ENCODE measurements at places on chromosomes 1 and 21. TPM values are rescaled to one million over a fixed set of nuclear protein-coding genes. Genes with fewer than 3 reads are reported as not detected.
A peak's percentile ranks its signal among the peaks of the same experiment; 100 is the strongest.

TEX38 gene
- 0.35 TPM for total RNA-seq

BCAN gene
- 0.19 TPM for total RNA-seq

RIPK4 gene
- 32.6 TPM for total RNA-seq

PRMT2 gene
- 100 TPM for total RNA-seq

NR5A2 gene
- 6.3 TPM for total RNA-seq

GRCh38 chr1:59367301-59368007, 70.6 kb downstream of the FGGY start:
- peak; percentile 39 for DNase-seq

DNA sequence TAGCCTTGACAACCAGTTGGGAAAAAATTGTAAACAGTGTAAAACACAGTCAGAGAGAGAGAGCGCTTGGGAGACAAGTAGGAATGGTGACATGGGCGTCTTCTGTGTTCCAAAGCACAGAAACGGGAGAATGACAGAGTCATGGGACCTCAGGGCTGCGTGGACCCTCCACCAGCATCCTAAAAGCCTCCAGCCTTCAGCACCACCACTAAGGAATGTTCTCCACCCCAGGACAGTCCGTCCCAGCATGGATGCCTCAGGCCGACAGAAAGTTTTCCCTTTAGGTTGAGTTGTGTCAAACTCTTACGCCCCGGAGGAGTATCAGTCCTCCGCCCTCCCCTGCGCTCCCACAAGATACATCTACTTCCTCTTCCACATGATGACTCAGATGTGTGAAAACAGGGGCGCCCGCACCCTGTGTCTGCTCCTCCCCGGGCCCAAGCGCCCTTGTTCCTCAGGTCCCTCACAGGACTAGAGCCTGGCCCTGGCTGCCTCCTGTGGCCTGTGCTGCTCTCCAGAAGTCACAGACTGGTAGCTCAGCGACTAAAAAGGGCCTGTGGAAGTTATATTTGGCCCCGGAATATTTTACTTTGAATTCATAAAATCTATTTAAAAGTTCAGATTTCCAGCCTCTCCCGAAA, 63.9 kb upstream of the EFHD2 start:
- DNase-seq, result no peak

GRCh38 chr1:67228791-67229190, 62.5 kb downstream of the IL23R start:
- DNase-seq, result no peak

DNA sequence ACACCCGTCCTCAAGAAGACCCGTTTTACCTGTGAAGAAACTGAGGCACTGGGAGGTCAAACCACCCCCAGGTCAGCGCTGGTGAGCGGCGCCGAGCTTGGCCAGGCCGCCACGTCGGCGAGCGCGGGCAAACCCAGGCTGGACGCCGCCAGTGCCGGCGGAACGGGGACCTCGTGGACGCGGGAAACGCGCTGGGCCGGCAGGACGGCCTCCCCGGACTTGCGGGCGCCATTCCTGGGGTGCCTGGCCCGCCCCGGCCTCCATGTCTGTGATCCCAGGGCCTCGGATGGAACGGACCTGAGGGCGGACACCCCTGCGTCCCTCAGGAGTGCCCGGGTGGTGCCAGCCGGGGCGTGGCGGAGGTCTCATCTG, 764 bp upstream of the SUMO3 start:
- DNase-seq, result no peak

GRCh38 chr1:233042834-233043233, 92.4 kb downstream of the NTPCR start:
- no peak for DNase-seq

DNA sequence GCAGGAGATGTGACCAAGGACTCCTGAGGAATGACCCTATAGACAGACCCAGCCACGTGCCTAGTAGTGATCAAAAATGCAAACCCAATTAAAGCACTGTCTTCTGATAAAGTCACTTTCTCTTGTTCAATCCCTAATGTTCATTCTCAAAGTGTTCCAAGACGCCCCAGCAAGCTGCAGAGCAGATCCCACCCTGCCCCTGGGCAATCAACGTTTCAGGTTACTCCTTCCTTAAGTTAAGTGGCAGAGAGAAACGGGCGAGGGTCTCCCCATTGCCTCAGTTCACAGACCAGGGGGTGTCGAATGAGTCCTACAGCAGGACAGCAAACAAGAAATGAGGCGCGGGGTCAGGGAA, 699 bp upstream of the RGS2 start:
- DNase-seq, result no peak

GRCh38 chr1:228865627-228866330, 130.5 kb downstream of the RHOU start:
- DNase-seq, result no peak

DNA sequence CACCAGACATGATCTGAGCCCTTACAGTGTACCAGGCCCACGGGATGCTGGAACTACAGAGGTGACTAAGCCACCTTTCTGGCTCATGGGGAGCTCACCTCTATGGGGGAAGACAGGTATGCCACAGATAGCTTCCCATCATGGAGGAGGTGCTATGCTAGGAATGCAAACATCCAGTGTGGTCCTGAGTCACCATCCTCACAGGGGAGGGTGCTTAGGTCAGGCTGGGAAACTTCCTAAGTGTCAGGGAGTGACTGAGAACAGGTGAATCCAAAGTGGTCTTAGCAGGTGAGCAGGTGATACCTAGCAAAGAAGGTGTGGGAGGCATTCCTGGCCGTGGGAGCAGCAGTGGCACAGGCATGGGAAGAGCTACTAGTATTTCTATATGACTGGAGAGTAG, 8.6 kb upstream of the RASSF5 start:
- DNase-seq, result no peak

GRCh38 chr1:17755120-17755519, at the start of gene ACTL8:
Gene ACTL8 (plus strand): TSS chr1:17755333. CDS start chr1:17823009, 67,676 bp downstream.
- no peak for DNase-seq

DNA sequence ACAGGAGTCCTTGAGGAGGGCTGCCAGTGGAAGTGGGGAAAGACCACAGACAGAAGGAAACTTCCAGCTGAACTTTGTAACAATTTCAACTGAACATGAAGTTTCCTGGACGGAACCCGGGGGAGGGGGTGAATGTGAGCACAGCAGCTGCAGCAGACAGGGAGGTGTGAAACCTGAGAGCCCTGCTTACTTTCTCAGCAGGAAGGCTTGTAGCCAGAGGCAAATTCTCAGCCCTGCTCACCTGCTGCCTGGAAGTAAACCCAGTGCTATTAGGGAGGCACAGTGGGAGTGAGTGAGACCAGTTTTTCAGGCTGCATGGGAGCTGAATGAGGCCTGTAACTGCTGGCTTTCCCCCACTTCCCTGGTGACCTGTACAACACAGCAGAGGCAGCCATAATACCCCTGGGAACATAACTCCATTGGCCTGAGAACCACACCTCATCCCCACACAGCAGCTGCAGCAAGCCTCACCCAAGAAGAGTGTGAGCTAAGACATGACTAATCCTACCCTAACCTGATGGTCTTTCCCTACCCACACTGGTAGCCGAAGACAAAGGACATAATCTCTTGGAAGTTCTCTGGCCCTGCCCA, 9.6 kb upstream of the SPRR2F start:
- DNase-seq, result peak; percentile 82

GRCh38 chr1:5992814-5993555, 760 bp upstream of the NPHP4 start:
- DNase-seq, result peak; percentile 69

DNA sequence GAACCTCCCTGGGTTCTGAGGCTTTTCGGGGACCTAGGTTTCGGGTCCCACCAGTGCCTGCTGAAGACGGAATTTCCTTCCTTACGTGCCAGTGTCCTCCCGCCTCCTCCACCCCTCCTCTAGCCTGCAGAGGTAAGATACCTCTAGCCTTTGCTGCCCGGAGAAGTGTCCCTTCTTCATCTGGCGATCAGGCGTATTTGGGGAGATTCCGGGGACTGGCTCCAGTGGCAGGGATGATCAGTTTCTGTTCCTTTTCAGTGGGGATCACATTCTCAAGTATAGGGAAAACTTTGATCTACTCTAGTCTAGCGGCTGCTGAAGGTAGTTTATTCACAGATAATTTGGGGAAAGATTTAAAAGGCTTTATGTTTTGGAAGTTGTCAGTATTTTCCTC, 674 bp downstream of the CEP350 start:
- no peak for DNase-seq

GRCh38 chr1:15410884-15411245, 1.2 kb downstream of the EFHD2 start:
- DNase-seq, result no peak

GRCh38 chr1:187244623-187245022, 415.9 kb downstream of the PLA2G4A start:
- DNase-seq, result no peak

DNA sequence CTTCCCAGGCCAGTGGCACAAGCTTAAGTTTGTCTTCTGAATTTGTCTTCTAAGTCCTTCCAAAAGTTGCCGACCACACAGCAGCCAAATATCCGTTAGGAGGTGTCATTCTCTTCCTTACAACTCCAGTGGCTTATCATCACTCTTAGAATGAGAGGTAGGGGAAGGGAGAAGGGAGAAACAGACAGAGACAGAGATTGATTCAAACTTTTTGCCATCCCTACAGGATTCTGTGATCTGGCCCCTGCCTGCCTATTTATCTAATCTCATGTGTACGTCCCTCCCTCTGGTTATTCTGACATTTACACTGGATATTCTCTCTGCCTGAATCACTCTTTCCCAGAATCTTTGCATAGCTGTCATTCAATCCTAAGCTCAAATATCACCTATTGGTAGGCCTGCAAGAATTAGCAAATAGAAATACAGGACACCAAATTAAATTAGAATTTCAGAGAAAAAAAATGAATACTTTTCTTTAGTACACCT, 488 bp upstream of the GNL2 start:
- no peak for DNase-seq

DNA sequence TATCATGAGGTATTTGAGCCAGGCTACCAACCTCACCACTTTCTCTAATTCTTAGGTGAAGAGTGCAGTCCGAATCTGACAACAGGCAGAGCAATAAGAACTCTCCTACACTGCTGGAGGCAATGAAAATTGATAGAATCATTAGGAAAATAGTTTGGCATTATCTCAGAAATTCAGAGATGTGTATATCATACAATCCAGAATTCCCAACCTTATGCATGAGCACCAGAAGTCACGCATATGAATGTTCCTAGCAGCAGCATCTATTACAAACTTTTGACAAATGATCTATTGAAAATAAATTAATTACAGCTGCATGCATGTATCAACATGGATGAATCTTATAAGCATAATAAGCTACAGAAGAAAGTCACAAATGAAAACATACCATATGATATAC, 176.9 kb upstream of the CAMK1G start:
- DNase-seq, result no peak

DNA sequence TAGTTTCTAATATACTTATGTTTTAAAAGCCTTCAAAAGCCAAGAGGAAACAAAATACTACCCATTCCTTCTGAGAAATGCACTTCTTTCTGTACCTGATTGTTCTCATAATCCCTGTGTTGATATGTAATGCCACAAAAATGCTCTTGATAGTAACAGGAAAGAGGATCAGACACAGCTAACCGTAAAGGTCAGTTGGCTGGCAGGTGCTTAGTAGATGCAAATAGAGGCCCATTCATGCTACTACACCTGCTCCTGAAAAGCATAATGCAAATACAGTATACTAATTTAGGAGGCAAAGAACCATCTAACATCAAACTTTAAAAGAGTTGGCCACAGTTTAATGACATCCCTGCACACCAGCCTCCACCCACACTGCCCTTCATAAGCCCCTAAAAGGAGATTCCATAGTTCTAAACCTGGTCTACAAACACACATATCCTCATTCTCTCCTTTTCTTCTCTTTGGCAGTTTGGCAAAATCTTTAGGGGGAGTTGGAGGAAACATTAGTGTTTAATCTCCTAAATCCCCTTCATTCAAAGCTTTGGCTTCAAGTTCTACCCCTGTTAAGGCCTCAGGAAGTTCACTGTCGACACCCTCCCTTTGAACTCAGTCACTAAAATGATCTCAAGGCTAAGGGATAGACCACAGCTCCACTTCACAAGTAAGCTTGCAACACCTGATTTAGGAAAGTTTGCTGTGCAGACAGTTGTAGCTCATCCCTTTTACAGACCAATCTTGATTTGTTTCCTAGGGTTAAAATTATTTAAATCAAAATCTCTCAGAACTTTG, 2.9 kb upstream of the CD46 start:
- DNase-seq, result no peak

All from kidney (tissue), 22 donors.